ENCODE measurements at places on chromosomes 5 and 9. TPM values are rescaled to one million over a fixed set of nuclear protein-coding genes. Genes with fewer than 3 reads are reported as not detected.

- peak overlapping the region; percentile 45 for H3K27ac ChIP-seq
- peaks cover 38% of the 10 kb centered on the region for H3K27me3 ChIP-seq
- no peaks in the 10 kb centered on the region for H3K4me1 ChIP-seq
- H3K4me3 ChIP-seq, result no peak overlapping the region
- no peaks in the 10 kb centered on the region for H3K36me3 ChIP-seq
- no peak for DNase-seq
These were observed 222.2 kb upstream of the TMEM161B start for GRCh38 chr5:88490874-88491273.

GRCh38 chr9:4050916-4051315 lies 249.0 kb downstream of the GLIS3 start:
- no peaks in the 10 kb centered on the region for H3K4me1 ChIP-seq
- no peaks in the 10 kb centered on the region for H3K27me3 ChIP-seq
- DNase-seq, result no peak
- H3K4me3 ChIP-seq, result no peak overlapping the region
- H3K27ac ChIP-seq, result no peak overlapping the region
- H3K36me3 ChIP-seq, result no peaks in the 10 kb centered on the region

DNA sequence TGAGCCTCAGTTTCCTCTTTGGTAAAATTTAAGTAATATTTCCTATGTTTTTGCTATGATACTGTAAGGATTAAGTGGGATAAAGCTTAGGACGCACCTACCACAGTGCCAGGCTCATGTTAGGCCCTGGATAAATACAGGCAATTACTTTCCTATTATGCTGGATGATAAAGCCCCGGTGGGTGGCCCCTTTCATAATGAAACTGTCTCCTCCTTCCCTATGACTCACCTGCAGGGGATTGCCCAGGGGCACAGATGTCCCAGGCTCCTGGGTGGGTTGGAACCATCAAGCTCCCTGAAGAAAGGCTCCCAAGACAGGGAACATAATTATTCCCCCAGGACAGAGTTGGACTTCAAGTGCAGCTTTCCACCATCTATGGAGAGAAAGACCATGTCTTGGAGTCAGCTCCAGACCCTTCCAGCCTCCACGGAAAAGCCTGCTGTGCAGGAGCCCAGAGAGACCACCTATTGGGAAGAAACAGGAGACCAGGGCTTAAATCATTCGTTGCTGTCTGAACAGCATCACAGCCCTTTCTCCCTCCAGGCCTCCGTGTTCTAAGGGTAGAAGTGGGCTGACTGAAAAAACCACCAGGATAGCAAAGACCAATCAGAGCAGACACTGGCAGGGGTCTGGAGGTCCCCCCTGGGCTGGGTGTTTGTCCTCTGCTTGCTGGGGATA lies 43.2 kb upstream of the FOXE1 start:
- no peak overlapping the region for H3K27ac ChIP-seq
- peaks cover 8% of the 10 kb centered on the region for H3K4me1 ChIP-seq
- no peak overlapping the region for H3K4me3 ChIP-seq

- no peak overlapping the region for H3K4me3 ChIP-seq
- H3K27ac ChIP-seq, result no peak overlapping the region
- H3K4me1 ChIP-seq, result no peaks in the 10 kb centered on the region
- no peaks in the 10 kb centered on the region for H3K36me3 ChIP-seq
- no peaks in the 10 kb centered on the region for H3K27me3 ChIP-seq
These were observed 20.4 kb upstream of the RPS14 start for GRCh38 chr5:150469718-150470469.

- H3K27me3 ChIP-seq, result no peaks in the 10 kb centered on the region
- no peak overlapping the region for H3K27ac ChIP-seq
- DNase-seq, result no peak
- H3K4me1 ChIP-seq, result no peaks in the 10 kb centered on the region
- H3K36me3 ChIP-seq, result no peaks in the 10 kb centered on the region
These were observed 51.9 kb downstream of the SLC25A46 start for GRCh38 chr5:110790673-110791072.

GRCh38 chr9:29668732-29669131 lies 2095.5 kb upstream of the C9orf72 start:
- no peak for DNase-seq
- H3K4me3 ChIP-seq, result no peak overlapping the region
- H3K27ac ChIP-seq, result no peak overlapping the region
- no peaks in the 10 kb centered on the region for H3K27me3 ChIP-seq
- H3K4me1 ChIP-seq, result no peaks in the 10 kb centered on the region

DNA sequence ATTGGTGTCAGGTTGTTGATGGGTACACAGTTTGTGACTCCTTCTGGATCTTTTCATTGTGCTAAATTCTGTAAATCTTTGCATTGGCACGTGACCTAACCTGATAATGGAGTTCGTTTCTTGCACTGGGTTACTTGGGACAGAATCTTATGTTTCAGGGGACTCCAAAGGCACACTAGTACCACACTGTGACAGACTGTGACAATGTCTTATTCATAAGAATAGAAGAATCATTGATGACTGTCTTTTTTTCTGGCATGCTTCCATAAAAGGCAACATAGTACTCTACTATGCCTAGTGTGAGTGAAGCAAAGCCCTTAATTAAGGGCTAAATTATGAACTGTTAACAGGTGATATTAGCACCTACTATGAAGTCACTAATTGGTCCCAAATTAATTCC lies 35.4 kb upstream of the RICTOR start:
- H3K4me1 ChIP-seq, result no peaks in the 10 kb centered on the region
- no peaks in the 10 kb centered on the region for H3K27me3 ChIP-seq
- H3K4me3 ChIP-seq, result no peak overlapping the region
- H3K27ac ChIP-seq, result no peak overlapping the region

- peaks cover 6% of the 10 kb centered on the region for H3K4me1 ChIP-seq
- H3K27me3 ChIP-seq, result no peaks in the 10 kb centered on the region
- H3K36me3 ChIP-seq, result no peaks in the 10 kb centered on the region
- H3K4me3 ChIP-seq, result no peak overlapping the region
- DNase-seq, result no peak
These were observed 217.5 kb downstream of the RAB3C start for GRCh38 chr5:58800356-58800755.

GLRA1 gene
- not detected for total RNA-seq

- no peaks in the 10 kb centered on the region for H3K27me3 ChIP-seq
- no peaks in the 10 kb centered on the region for H3K4me1 ChIP-seq
- H3K36me3 ChIP-seq, result peaks cover 45% of the 10 kb centered on the region
- peak overlapping the region; percentile 98 for H3K4me3 ChIP-seq
- no peak for DNase-seq
- H3K27ac ChIP-seq, result no peak overlapping the region
These were observed 1.1 kb downstream of the PLK2 start for GRCh38 chr5:58458743-58459145.

- H3K36me3 ChIP-seq, result peaks cover 3% of the 10 kb centered on the region
- no peak for DNase-seq
- no peak overlapping the region for H3K4me3 ChIP-seq
- H3K27ac ChIP-seq, result peak overlapping the region; percentile 80
These were observed 27.2 kb downstream of the NEK6 start for GRCh38 chr9:124284940-124285441.

DNA sequence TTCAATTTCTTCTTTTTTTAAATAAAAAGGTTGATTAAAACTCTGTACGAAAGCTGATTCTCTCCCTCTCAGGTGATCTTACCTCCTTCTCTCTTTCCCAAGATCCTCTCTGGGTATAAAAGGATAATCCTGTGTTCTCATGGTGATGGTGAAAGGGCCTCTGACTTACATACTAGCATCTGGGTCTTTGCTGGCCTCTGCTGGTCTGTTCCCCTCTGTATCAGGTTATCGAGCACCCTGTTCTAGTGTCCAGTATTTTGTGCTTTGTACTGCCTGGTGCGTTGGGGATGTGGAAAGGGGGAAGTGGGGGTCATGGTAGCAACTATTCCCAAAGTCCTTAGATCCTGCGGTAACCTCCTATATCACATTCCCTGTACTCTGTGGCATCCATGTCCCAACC lies 328.9 kb downstream of the NR2F1-AS1 start:
- no peak overlapping the region for H3K27ac ChIP-seq
- no peaks in the 10 kb centered on the region for H3K27me3 ChIP-seq
- no peak overlapping the region for H3K4me3 ChIP-seq

MPDZ gene
- 43.0 TPM for total RNA-seq

- peak within 1 kb of the TSS; percentile 40 for H3K4me3 ChIP-seq
- no peak within 1 kb of the TSS for H3K27ac ChIP-seq
- no peaks in the 10 kb centered on the region for H3K36me3 ChIP-seq
- peaks cover 3% of the 10 kb centered on the region for H3K4me1 ChIP-seq
These were observed at the start of gene OLFM1 for GRCh38 chr9:135087489-135087792. TSS of gene OLFM1 (plus strand) at chr9:135087668. CDS start at chr9:135087990, 322 bp downstream.

DNA sequence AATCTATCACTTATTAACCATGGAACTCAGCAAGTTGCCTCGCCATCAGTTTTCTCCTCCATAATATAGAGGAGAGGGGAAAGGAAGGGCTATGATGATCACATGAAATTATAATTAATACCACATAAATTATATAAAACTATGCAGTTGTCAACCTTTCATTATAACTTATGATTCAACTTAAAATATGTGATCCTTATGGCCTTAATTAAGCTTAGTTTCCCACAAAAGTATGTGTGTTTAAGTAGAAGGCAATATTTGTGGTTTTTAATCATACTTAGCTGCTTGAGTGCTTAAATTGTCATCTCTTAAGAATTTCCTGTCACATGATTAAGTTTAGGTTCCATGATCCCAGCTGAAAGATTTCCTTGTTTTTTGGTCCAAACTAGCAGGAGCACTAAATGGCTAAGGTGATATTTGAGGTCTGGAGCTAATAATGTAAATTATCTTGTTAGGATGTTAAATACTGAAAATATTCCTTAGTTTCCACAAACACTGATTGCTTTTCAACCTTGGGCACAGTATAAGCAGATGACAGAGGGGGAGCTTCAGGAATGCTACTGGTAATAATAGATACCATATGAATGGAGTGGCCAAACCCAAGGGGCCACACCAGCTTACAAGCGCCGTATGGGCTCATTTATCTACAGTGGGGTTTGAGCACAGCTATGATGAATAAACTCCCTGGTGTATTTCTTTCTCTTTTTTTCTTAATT lies 26.4 kb upstream of the F2R start:
- H3K36me3 ChIP-seq, result no peaks in the 10 kb centered on the region
- H3K4me3 ChIP-seq, result no peak overlapping the region
- H3K27ac ChIP-seq, result no peak overlapping the region
- no peaks in the 10 kb centered on the region for H3K4me1 ChIP-seq
- DNase-seq, result no peak

DNA sequence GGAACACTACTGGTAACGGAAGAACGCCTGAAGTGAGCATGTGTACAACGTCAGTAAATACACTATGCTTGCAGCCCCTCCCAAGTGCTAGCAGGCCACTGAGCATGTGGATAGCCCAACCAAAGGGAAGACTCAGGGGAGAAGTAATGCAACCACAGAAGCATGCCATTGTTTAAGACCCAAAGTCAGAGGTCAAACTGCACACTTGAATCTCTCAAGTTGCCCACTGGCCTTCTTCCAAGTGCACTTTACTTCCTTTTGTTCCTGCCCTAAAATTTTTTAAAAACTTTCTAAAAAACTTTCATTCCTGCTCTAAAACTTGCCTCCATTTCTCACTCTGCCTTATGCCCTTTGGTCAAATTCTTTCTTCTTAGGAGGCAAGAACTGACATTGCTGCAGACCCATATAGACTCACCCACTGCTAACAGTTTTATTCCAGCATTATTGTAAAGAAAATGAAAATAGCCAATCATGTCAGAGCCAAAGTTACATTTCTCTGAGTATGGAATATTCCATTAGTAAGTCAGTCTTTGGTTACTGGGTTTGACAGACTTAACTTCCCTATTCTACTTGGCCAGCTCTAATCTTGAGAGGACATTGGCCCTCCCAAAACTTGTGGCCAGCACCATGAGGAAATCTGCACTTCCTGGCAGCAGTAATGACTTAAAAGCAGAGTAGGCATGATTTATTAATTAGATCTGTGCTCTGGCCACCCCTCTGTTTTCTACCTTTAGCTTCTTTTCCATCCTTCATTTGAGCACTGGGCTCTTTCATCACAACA lies 76.9 kb downstream of the TSSK1B start:
- H3K27ac ChIP-seq, result peak overlapping the region; percentile 88
- no peak overlapping the region for H3K4me3 ChIP-seq
- H3K4me1 ChIP-seq, result no peaks in the 10 kb centered on the region

- H3K4me3 ChIP-seq, result no peak overlapping the region
- H3K27me3 ChIP-seq, result no peaks in the 10 kb centered on the region
- DNase-seq, result peak; percentile 94
- no peaks in the 10 kb centered on the region for H3K4me1 ChIP-seq
- H3K36me3 ChIP-seq, result no peaks in the 10 kb centered on the region
These were observed 133.2 kb downstream of the MTX3 start for GRCh38 chr5:79857714-79858409.

DNA sequence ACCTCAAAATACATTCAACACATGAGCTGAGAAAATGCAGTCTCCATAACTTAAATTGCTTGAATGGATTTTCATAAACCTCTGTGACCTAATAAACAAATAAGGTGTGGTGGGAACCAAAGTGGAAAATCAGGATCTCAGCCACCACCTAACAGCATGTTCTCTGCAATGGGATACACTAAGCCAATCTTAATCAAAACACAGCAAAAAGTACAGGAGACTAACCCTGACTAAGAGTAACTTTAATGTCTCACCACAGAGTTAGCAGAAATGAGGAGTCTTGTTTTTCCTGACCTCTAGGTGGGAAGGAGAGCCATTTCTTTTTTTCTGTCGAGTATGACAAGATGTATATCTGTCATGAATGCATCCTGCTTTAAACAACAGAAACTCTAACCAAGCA lies 48.5 kb downstream of the PLK2 start:
- DNase-seq, result no peak
- no peak overlapping the region for H3K27ac ChIP-seq
- H3K4me1 ChIP-seq, result no peaks in the 10 kb centered on the region
- no peak overlapping the region for H3K4me3 ChIP-seq
- no peaks in the 10 kb centered on the region for H3K36me3 ChIP-seq

DNA sequence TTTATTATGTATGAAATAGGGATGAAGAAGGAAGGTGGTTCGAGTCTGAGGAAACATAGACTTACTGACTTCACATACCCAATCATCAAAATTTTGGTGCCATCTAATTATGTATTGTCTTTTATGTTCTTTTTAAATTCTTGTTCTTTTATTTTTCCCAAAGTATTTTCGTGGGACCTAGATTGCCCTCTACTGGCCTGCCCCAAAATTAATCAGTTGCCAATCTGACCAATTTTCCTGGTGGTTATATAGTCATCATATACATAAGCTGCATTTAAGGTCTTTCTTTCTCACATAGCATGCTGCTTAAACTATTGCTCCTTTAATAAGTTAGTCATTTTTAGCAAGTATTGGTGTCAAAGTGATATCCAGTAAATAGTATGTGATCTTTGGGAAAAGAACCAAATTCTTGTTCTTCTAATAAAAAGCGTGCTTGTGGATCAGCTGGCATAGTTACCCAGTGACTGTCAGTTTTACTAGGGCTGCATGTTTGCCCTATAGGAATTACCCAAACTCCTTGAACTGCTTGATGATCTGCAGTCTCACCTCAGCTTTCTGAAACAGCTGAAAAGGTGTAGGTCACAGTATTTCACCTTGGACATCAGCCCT lies 223.5 kb downstream of the SH3GL2 start:
- no peak overlapping the region for H3K27ac ChIP-seq
- no peak for DNase-seq
- no peaks in the 10 kb centered on the region for H3K27me3 ChIP-seq
- H3K36me3 ChIP-seq, result no peaks in the 10 kb centered on the region

HRH2 gene
- total RNA-seq, result 3.4 TPM

GRCh38 chr5:122727112-122727541 lies 47.8 kb upstream of the SNX2 start:
- DNase-seq, result no peak
- H3K4me3 ChIP-seq, result no peak overlapping the region
- H3K4me1 ChIP-seq, result no peaks in the 10 kb centered on the region
- no peaks in the 10 kb centered on the region for H3K27me3 ChIP-seq

NUDT12 gene
- total RNA-seq, result 15.3 TPM
